Umbilical cord (tissue), 2 donors: ENCODE measurements at places on chromosomes 3 and 15.
A peak's percentile ranks its signal among the peaks of the same experiment; 100 is the strongest.

DNA sequence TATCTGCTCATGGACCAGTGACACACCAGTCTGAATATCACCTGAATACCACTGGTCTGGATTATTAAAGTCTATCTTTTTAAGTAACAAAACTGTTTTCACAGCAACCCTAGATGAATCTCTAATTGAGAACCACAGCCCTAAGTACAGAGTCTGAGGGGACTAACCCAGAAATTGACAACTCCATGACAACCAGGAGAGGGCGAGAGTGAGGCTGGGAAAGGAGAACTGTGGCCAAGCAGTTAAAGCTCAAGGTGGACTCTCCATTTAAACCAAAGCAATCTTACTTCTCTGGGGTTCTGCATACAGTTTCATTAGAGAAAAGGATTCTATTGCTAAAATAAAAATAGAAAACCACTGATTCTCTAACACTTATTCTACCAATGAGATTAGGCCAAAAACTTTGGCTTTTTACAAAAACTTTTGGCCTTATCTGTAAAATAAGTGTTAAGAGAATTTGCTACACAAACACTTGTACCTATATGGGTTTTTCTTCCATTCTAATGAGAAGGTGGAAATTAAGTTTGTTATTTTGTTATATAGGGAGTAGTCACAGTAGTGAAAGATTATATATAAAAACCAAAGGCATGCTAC is 11.4 kb downstream of the NEK10 start:
- DNase-seq: peak; percentile 50

DNA sequence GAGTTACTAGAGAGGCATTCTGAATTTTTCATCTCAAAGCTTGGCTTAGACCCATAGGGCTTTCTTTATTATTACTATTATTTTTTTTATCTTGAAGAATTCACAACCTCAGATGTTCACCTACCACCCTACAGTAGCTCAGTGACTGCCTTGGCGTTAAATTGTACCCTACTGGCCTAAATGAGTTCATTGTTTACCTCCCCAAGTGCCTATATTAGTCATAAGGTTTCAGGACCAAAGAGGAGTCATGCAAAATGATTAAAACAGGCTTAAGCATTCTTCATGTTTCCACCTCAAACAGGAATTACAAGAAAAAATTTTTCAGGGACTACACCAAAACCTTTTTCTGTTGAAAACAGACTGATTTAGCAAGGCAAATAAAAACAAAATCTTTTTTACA is 751.5 kb downstream of the SQOR start:
- no peak for DNase-seq

GRCh38 chr3:190426806-190427507 is 22.7 kb downstream of the TMEM207 start:
- DNase-seq: peak; percentile 73

- DNase-seq: peak; percentile 43
These were observed 56.7 kb upstream of the BLM start for GRCh38 chr15:90660195-90660998.

GRCh38 chr3:73407577-73407976 is 217.2 kb downstream of the PDZRN3 start:
- DNase-seq: no peak

GRCh38 chr3:117548600-117548999 is 839.0 kb downstream of the TUSC7 start:
- no peak for DNase-seq

- DNase-seq: no peak
These were observed 26.8 kb downstream of the PAQR5 start for GRCh38 chr15:69325456-69325971.

DNA sequence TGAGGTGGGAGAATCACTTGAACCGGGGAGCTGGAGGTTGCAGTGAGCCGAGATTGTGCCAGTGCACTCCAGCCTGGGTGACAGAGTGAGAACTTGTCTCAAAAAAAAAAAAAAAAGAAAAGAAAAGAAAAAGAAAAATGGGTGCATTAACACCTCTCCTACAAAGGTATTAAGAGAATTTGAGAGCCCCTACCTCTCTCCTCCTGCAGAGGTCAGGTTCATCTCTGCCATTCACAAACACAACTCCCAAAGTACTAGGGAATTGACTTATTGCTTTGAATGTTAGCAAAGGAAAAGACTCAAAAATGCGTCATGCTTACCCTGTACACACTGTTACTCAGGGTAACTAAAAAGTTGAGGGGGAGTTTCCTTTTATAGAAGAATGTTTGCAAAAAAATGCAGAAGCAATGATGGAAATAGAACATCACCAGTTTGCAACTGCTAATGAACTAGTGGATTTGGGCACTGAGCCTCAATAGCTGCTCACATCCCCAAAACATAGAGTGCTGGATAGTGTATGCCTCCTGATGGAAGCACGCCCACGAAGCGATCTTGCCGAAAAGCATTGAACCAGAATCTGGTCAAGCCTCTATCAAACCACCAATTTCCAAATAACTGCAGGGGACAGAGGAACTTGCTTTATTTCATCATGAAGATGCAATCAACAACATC is 15.5 kb upstream of the LYZL4 start:
- no peak for DNase-seq

DNA sequence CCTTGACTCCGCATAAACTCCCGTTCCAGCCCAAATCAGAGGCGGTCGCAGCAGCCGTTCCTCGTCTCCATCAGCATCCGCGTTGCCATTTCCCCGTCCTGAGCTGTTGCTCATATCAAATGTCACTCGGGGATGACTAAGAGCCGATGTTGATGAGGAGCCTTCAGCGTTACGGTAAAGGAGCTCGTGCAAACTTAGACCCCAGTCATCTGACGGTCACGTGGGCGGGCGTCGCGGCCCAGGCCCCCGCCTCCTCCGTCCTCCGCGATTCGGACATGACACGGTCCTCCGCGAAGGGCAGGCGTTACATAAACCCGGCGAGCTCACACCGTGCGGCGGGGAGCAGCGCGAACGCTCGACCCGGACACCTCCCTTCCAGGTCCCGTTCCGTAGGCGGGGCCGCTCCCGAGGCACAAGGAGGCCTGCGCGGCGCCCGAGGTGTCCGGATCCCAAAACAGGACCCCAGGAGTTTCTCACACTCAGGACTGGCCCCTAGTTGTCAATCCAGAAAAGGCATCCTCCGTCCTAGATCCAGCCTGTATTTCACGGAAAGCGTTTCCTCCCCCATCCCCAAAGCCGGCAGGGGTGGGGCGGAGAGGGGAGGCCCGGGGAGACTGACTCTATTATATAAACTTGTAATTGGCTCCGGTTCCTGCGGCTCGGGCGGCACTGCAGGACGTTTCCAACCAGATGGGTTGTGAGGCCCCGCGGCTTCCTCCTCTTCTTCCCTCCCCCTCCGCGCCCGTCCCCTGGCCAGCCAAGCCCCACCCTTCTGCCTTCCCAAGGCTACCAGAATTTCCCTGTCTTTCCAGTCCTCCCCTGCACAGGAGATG is 100.0 kb upstream of the IGF1R start:
- DNase-seq: peak; percentile 93

DNA sequence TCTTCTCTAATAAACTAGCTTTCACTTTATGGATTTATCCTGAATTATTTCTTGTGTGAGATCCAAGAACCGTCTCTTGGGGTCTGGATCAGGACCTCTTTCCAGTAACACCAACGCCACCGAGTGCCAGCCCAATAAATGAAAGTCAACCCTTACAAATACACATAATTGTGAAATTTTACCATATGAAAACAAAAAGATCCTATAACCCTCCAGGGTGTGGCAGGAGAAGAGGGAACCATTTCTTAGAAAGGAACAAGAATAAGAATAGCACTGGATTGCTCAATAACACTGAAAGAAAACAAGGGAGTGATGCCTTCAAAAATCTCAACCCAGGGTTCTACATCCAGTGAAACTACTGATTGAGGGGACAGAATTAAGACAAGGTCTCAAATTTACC is 51.6 kb upstream of the ACKR4 start:
- DNase-seq: no peak

DNA sequence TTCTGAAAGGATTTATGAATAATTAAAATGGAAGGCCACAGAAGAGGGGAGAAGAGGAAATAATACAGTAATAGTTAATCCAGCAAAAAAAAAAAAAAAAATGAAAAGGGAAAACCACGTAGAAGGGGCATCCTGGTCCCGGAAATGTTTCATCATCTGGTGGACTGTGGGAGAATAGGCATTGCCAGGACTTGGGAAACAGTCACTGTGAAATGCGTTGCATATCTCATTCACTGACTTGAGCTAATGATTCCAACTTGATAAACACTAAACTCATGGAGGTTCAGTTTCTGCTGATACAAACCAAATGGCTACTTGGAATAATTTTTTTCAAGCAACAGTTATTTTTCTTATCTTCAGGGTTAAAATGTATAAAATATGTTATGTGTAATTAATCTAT is 3.2 kb downstream of the XCR1 start:
- no peak for DNase-seq

- DNase-seq: no peak
These were observed 10.9 kb downstream of the CHCHD6 start for GRCh38 chr3:126714921-126715320.

DNA sequence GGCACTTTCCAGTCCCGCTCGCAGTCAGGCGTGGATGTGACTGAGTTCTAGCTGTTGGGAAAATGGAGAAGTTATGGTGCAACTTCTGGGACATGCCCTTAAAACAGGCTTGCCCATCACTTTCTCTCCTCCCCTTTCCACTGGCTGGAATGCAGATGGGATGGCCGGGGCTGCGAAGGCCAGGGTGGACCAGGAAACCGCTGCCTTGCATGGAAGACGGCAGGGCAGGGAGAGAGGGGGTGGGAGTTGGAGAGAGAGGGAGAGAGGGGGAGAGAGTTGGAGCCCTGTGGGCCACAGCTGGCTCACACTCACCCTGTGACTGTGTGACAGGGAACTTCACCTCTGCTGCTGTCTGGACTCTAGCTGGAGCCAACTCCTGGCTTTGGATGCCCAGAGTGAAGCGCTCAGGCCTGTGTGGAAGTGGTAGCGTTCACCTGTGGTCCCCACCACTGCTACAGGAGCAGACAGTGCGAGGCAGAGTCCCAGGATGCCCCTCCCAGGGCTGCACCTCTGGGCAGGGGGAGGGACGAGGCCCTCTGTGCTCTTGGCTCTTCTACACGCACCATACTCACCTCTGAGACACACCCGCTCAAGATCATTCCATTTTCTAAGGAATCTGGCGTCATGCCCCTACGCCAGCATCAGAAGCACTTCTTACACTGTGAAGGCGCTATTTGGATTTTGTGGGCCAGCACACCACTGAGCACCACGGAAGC is 36.6 kb downstream of the KLHL25 start:
- DNase-seq: no peak

- DNase-seq: no peak
These were observed 91.6 kb downstream of the PPARG start for GRCh38 chr3:12380461-12380860.

- DNase-seq: no peak
These were observed 44.8 kb downstream of the TMEM40 start for GRCh38 chr3:12714278-12714677.
